ENCODE measurements at places on chromosomes 4 and X.
A peak's percentile ranks its signal among the peaks of the same experiment; 100 is the strongest.

- no peak for DNase-seq
Measured at GRCh38 chr4:142554412-142554811, 291.7 kb downstream of the INPP4B start.

DNA sequence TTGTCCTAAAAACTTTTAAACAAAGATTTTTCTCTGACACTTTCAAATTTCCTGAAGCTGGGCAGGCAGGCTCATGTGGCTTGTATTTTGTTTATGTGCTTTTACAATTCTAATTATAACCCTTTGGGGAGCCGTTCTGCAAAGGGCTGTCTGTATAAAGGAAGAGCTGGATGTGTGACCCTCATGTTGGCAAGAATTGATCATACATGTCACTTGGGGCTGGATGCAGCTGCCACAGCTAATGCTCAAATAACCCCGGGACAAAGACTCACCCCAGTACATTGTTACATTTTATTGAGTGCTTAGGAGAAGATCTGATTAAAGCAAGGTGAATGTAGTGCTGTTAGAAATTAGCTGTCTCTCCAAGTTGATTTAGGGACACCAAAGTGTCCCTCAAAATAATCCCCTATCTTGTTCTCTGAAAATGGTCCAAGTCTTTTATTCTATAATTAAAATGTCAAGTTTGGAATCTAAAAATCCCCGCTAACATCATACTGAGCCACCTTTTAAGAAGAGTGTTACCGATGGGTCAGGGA is 13.0 kb upstream of the DAPP1 start:
- DNase-seq = peak; percentile 55

- no peak for DNase-seq
Measured at GRCh38 chr4:151537687-151538086, 128.7 kb downstream of the FHIP1A start.

GRCh38 chr4:139483000-139483399 is 29.1 kb downstream of the RAB33B start:
- DNase-seq = no peak

DNA sequence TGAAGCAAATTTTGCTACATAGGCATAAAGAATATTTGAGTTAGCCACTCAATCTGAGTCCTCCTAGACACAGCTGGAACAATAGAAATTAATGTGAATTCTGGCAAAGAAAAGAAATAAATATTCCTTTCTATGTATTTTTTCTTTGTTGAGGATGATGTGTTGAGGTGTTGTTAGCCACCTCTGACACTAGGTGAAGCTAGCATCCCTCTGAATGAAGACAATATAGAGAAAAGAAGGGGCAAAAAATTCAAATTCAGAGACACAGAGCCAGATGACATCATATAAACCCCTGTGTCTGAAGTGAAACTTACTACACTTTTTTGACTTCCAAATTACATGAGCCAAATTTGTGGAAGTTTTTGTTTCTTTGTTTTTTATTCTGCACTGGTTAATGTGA is 34.6 kb upstream of the TMPRSS11D start:
- no peak for DNase-seq

- no peak for DNase-seq
Measured at GRCh38 chr4:163703251-163703650, 208.8 kb downstream of the TMA16 start.

DNA sequence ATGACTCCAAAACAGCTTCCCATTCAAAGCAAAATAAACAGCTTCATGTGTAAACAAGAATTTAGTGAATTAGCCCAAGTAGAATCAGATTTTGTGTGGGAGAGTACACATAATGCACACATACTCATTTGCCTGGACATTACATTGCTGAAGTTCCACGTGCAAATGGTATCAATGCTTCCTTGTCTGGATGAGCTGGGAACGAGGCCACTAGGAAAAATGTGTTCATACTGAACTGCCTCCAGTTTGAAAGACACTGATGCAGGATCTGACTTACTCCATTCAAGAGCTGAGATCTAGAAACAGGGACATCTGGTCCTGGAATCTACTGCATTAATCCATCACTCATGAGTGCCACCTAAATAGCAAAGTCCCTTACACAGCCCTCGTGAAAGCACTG is 228.0 kb downstream of the APBB2 start:
- DNase-seq = no peak

- DNase-seq = no peak
Measured at GRCh38 chrX:1464971-1465285, 12.2 kb upstream of the ASMTL start.

DNA sequence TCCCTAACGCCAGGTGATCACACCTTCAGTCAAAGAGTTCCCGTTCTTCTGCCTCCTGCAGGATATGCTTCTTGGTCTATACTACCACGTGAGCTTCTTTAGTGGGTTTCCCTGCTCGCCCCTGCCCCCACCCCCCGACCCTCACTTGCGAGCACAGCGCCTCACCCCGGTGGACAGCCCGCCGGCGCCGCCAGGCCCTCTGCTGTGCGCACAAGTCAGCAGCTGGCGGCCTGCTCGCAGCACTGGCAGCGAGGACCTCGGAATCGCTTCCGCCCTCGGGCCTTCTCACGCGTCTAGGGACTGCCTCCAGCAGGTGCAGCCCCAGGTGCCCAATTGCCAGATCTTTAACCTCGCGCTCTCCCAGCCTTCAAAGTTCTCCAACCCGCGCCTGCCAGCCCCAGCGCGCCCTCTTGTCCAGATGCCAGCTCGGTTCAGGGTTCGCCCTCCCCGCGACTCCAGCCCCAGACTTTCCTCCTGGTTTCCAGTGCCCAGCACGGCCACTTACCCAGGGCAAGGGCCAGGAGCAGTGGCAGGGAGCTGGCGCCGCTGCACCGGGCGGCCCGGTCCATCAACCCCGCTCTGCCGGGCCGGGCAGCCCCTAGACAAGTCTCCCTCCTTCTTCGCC is 454 bp downstream of the BTC start:
- DNase-seq = peak; percentile 69

GRCh38 chrX:2690856-2691542 is at the start of gene CD99:
TSS of gene CD99 (plus strand) at chrX:2691295. CDS start at chrX:2691361, 66 bp downstream.
- DNase-seq = no peak

DNA sequence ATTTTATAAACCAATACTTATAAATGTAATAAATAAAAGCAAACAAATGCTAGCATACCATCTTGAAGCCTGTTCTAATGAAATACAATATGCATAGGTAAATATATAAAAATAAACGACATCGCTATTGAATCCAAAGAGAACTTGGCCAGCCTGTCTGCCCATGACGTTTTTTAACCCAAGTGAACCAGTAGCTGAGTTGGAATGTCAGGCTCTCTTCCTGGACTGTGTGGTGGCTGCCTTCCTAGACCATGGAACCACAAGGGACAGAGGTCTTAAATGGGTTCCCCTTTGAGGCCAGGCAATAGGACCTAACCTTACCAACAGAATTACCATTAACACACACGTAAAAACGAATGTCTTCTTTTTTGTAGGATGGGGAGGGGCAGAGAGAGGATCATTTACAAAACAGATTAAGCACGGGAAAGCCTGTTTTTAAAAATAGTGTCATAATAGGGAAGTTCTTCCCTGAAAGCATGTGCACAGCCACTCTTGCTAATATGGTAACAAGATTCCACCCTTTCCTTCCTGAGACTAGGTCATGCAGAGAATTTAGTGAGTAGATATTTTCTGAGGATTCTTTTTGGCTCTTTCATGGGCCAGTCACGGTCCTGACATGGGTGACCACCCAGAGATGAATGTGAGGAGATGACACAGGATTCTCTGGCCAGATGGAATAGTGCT is 69.4 kb upstream of the ACSL1 start:
- DNase-seq = no peak

- no peak for DNase-seq
Measured at GRCh38 chrX:21996872-21997455, 35.2 kb upstream of the PHEX start.

- DNase-seq = no peak
Measured at GRCh38 chr4:139900964-139901376, 235.4 kb downstream of the MGST2 start.
